ENCODE measurements at places on chromosomes 4 and X.

GRCh38 chr4:140091305-140091704 lies 62.7 kb downstream of the MAML3 start:
- no peak for DNase-seq

- DNase-seq, result no peak
These were observed 261.2 kb upstream of the GPC4 start for GRCh38 chrX:133676344-133677122.

- DNase-seq, result no peak
These were observed 14.9 kb downstream of the SNX12 start for GRCh38 chrX:71053217-71053621.

GRCh38 chr4:176125063-176125462 lies 59.4 kb downstream of the WDR17 start:
- no peak for DNase-seq

GRCh38 chr4:22552812-22553211 lies 36.9 kb upstream of the ADGRA3 start:
- no peak for DNase-seq

DNA sequence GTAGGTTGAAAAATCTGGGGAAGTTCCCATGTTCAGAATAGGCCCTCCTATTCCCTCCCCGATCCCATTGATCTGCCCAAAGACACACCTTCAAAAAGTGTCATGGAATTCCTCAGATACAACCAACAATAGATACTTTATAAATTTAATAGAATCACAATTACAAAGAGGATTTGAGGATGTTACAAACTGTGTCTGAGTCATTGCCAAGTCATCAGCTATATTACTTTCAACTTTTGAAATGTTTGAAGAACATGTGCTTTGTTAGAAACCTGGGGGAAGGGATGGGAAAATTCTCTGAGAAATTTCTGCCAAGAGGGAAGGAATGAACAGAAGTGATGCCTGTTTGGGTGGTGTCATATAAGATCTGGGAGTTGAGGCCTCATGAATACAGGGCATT lies 46.7 kb downstream of the KCNIP4 start:
- DNase-seq, result no peak

DNA sequence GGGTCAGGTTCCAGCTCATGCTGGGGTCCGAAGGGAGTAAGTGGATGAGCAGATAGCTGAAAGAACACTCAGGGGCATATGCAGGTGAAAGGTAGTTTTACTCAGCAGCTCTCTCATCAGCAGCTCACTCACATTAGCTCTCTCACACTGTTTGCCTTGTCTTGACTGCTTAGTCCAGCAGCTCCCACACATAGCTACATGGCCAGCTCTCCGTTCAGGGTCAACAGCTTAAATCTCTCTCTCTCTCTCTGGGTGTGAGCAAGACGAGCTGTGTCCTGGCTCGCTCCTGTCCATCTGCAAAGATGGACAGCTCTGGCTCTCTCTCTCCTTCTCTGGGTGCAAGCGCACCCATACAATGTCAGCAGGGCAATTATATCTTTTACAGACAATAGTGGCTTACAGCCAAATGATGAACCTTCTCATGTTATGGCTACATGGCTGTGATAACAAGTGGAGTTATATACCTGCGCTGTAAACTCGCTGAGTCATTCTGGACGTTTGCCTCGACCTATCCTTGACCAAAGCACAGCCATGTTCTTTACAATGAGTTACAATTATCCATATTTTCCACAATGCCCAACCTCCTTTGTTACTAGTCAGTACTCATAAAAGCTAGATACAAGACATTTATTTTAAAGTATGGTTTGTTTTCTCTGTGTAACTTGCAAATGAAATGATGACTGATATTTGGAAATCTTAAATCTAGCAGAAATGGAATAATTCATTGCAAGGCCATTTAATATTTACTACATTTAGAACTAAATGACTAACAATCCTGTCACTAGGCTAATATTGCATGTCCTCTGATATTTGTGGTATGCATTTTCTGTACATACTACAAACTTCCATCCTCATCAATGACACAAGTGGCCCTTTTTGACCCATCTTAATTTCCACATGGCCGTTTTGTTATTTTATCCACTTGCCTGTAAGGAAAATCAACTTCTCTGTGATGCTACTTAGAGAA lies 9.3 kb downstream of the PAPSS1 start:
- DNase-seq, result no peak

DNA sequence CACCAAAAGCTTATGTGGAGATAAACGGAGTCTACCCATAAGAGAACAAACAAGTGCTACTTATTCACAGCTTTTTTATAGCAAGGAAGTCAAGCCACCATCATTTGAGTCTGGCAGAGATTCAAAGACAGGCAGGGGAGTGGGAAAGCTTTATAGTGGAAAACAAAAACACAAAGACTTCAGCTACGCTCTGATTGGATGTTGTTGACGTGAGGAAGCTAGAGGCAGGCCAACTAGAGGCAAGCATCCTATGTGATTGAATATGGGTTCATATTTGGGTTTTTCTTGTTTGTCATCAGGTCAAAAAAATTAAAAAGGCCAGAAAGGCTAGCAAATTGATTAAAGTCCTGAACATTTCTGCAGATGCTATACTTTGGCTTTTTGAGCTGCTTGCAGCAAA lies 719 bp upstream of the TCEAL4 start:
- DNase-seq, result no peak

- no peak for DNase-seq
These were observed 43.7 kb upstream of the FAM9C start for GRCh38 chrX:13088156-13088487.

DNA sequence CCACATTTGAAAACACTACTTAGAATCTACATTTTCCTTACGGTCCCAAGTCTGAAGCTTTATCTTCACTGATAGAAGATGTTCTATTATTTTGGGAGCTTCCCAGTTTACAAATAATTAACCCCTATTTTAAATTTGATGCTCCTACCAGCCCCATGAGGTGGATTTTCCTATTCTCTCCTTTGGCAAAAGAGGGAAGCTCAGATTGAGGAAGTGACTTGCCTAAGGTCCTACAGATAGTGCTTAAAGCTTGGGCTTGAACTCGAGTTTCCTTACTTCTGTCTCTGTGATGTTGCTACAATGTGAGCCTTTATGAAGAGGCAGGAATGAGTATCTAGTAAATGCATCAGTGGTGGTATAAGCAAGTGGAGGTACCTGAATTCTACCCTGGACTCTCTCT lies 27.5 kb downstream of the HEPH start:
- no peak for DNase-seq

- DNase-seq, result no peak
These were observed 101.3 kb upstream of the BANK1 start for GRCh38 chr4:101689220-101689619.

GRCh38 chr4:20640989-20641388 lies 59.3 kb upstream of the PACRGL start:
- DNase-seq, result no peak

DNA sequence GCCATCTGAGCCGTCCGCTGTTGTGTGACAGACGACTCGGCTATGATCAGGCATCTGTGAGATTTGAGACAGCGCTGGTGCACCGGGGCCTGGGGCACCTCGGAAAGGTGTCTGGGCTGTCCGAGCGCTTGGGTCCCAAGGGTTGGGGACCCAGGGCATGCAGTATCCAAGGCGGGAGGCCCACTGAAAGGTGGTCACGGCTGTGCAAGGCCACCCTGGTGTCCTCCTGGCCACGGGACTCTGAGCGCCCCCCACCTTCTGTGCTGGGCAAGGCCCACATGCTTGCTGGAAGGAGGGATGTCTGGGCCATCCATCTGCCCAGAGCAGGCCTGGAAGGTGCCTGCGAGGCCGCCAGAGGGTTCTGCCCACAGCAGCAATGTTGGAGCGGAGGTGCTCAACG lies 19.9 kb downstream of the TACC3 start:
- no peak for DNase-seq

DNA sequence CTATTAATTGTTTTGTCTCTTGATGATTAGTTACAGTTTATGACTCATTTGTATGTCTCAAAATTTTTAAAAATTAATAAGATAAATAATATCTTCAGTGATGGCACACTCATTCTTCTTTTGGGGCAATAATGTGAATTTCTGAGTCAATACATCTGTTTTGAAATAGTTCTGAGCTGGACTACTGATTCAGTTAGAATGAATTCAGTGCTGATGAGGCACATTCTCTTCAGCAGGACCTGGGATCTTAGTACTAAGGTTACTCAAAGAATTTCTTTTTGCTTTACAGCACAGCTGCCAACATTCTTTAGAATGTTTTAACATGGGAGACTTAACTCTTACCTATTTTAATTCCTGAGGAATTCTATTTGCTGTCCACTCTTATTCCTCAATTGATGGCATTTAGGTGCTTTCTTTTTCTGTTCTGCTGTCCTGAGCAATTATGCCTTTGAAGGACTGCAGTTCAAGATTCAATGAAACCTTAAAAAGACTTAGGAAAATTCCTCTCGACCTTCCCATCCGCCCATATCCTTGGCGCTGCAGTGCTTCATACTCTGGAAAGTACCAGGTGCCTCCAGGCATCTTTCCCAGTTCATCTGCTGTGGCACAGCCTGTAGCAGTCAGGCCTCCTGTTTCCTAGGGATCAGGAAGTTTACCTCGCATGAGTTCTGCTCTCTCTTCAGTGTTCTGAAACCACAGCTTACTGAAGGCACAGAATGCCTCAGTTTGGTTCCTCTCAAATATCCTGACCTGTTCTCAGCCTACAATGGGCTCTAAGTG lies 213.7 kb downstream of the FSTL5 start:
- no peak for DNase-seq

DNA sequence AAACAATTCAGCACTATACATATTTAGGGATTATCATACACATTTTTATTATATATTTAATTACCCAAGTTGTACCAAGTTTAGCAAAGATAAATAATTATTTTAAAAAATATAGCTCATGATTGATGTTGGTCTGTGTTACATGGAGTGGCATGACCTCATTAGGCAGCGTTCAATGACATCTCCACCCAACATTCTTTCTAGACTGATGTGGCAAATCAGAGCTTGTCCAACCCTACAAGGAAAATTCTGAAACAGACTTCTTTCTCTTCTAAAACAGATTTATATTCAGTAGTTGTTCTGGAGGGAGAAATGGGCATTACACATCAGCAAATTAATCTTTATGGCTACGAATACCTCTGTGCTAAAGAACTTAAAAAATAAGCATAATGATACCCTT lies 189.7 kb downstream of the PDGFC start:
- no peak for DNase-seq

DNA sequence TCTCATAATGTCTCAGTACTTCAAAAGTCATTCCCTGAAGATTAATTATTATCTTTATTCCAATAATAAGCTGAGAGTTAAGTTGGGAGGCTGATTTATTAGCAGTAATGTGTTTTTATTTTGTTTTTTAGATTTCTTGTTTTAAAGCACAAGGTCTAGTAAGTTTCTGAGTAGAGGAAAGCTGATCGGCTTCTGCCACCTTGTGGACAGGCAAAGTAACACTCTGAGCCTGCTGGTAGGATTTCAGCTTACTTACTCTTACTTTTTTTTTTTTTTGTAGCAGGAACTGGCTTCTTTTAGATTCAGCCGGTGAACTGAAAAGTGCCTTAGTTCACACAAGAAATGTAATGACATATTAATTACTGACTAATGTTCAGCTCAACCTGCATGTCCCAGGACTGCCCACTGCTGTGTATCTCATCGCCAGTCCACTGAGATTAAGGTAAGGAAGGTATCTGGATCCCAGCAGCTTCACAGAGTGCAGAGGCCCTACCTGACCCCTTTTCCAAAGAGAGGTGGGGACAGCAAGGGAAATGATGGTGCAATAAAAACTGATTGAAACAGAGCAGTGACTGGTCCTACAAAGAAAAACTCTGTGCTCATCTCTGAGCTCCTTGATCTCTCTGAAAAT lies 126.5 kb downstream of the ADGRA3 start:
- no peak for DNase-seq

DNA sequence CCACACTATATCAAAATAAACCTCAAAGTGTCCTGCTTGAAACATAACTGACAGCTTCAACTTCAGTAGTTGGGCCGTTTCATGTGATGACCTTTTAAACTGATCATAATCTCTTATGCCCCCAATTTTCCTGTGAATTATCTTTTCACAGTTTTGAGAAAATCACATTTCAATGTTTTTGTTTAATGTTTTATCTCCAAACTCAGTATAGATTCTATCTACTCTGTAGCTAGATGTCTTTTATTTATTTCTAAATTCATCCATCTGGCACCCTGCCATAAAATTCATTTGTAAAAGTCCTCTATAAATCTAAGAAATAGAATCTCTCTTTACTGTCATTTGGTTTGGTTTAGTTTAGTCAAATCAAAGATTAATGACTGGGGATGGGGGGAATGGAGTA lies 557.3 kb downstream of the ANKRD50 start:
- DNase-seq, result no peak

DNA sequence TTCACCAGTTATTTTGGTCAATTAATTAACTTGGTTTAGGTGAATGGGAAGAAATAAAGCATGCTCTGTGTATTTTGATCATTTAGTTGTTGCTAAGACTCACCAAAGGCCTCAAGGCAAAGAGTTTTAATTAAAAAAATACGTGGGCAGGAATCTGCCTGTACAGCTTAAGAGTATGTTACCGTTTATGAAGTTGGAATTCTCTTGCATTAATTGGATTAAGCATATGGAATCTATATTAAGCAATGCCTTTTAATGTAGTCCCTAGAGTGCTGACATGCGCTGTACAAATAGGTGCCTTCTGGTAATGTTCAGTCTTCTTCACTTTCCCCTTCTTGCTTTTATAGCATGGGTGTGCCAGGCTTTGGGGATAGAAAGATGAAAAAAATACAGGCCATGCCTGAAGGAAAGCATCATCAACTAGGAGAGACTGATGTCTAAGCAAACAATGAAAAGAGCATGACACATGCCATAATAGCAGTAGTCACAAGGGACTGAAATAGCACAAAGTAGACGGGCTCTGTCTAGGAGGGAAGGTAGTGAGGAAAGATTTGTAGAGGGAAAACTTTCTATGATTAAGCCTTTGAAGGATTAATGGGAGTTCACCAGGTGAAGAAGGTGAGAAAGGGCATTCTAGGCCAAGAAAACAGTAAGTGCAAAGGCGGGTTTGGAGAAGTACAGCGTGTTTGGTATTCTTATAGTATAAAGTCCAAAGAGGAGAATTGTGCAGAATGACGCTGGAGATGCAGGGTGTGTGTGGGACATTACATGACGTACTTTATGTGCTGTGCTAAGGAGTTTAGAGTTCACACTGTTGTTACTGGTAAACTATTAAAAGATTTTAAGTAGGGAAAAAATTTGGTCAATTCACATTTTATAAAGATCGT lies 226.1 kb upstream of the ANXA3 start:
- DNase-seq, result no peak

DNA sequence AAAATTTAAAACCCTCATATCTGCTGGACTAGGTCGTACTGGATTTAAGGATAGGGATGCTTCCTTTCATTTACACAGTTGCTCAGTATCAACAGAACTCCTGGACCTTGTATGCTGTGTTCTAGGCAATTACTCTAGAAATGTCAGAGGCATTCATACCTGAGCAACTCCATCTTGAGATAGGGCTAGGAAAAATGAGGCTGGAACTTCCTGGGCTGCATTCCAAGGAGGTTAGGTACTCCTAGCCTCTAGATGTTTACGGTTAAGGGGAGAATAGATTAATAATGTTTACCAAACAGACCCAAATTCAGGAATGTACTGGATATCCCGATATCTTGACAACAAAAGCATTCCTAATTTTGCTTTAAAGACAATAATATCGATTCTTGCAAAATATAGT lies 84.7 kb upstream of the NLGN4X start:
- DNase-seq, result no peak

GRCh38 chrX:118383120-118383519 lies 37.2 kb downstream of the WDR44 start:
- no peak for DNase-seq

GRCh38 chr4:26985873-26986272 lies 125.2 kb downstream of the STIM2 start:
- peak; percentile 50 for DNase-seq

Data from CD4-positive, CD25-positive, alpha-beta regulatory T cell (primary cell).